Activated CD4-positive, alpha-beta T cell treated with anti-CD3 and anti-CD28 coated beads, Interleukin-2, amount 50 U/mL, for 1 hour (primary cell): ENCODE measurements at places on chromosomes 12 and 14.

- DNase-seq, result no peak
Observed at GRCh38 chr12:45368841-45369489, 153.1 kb downstream of the ANO6 start.

GRCh38 chr12:72011374-72011773 is 72.7 kb downstream of the TPH2 start:
- no peak for DNase-seq

- DNase-seq, result no peak
Observed at GRCh38 chr14:38387821-38388220, 131.9 kb upstream of the CLEC14A start.

DNA sequence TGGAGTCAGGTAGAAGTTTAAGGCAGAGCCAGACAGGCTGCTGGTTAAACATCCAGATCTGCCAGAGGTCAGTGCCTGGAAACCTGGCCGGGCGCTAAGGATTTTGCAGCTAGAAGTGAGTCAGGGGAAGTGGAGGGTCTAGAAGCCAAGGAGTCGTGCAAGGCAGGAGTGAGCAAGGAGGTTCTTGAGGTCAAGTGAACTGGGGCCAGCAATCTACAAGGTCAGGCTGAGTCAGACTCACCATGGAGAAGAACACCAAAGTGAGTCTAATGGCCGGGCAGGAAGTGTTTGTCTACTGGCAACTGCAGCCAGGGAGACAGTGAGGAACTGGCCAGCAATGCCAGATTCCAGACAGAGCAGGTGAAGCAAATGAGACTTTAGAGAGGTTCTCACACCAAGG is 628.2 kb downstream of the ETNK1 start:
- no peak for DNase-seq

DNA sequence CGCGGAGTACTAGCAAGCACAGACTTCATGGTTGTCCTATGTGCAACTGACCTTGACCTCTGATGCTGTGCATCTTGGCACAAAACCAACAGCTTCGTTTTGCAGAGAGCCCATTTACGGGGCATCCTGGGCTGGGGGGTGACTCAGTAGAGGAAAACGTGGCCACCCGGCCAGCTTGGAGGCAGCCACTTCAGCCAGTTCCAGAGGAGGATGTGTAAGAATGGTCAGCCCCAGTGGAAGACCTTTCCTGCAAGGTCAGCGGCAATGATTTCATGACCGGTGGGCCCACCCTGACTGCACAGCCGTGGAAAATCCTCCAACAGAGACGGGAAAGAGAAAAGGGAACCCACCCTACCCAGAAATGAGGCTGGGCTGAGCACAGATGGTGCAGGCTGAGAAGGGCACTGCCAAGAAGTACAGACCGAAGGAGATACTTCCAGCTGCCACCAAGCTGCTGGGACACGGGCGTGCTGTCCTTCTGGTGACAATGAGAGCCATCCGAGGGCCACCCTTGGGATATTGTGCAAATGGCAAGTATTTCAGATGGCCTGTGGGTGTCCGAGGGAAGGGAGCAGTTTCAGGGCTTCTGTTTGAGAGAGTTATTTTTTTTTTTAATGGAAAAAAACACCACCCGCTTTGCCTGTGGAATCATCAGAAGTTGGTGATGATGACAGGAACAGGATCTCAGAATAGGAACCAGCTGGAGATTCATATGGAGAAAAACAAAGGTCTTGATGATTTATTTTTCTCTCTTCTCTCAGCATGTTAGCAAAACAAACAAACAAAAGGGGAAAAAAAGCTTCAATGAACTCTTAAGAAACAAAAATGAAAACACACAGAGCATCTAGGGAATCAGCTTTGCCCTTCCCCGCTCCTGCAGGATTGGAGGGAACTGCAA is 120.2 kb upstream of the RFLNA start:
- no peak for DNase-seq

GRCh38 chr12:89181271-89181920 is 170.9 kb downstream of the DUSP6 start:
- no peak for DNase-seq

GRCh38 chr14:95850429-95850828 is 26.2 kb upstream of the TUNAR start:
- DNase-seq, result no peak

GRCh38 chr12:52197371-52198231 is 5.8 kb upstream of the KRT80 start:
- no peak for DNase-seq

GRCh38 chr14:63493246-63493645 is 49.9 kb downstream of the PPP2R5E start:
- no peak for DNase-seq

DNA sequence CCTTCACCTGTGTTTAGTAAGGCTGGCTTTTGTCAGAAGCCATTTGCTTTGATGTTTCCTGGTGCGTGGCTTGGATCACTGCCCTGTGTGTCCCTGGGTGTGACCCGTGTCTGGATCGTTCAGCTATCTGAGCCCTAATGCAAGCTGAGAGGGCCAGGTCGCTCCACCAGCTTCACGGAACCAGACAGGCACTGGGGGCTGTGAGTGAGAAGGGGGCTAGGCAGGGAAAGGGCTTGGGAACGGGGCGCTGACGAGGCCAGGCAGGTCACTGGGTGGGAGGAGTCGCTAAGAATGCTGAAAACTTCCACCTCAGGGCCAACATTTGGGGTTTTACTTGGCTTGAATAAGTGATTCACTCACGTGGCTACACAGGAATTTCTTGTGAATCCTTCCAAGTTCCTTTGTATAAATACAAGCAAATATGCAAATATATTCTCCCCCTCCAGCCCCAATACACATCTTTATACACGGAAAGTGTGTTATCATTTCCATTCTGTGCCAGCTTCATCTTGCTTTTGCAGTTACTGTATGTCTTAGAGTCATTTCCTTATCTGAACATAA is 24.2 kb upstream of the MMP17 start:
- DNase-seq, result no peak

- DNase-seq, result no peak
Observed at GRCh38 chr14:78519863-78520262, 349.7 kb downstream of the NRXN3 start.

DNA sequence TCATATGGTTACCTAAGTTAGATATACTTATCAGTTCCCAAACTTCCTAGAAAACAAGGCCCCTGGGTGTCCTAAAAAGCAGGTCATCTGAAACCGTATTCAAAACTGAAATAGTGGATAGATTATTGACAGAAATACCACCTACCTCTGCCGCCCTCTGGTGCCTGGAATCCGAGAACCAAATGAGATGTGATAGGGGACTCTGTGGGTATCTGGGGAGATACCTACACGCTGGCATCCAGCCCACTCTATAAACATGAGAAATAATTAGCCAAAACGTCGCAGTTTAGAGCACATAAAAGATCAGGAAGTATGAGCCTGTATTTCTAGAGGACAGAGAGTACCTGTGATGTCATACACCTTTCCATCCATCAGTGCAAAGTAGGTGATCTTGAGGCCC is 4.4 kb downstream of the ORMDL2 start:
- no peak for DNase-seq

DNA sequence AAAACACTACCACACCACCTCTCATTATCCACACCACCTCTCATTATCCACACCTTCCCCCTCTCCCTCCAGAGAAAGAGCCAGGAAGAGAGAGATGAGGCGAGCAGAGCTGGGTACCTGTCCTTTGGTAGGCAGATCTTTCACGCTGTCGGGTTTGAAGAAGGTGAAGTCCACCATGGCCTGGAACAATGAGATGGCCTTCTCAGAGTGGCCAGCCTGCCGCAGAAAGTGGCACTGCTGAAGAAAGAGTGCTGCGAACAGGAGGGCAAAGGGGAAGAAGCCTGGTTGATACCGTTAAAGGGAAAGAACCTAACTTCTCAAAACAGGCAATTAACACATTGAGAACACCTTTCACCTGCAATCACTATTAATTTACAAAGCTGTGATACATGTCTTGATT is 30.6 kb downstream of the NRDE2 start:
- DNase-seq, result no peak

- DNase-seq, result no peak
Observed at GRCh38 chr12:128811806-128812205, 12.0 kb downstream of the SLC15A4 start.

- DNase-seq, result no peak
Observed at GRCh38 chr12:109523504-109523903, 46.1 kb downstream of the UBE3B start.

GRCh38 chr14:21231020-21231652 is 38.1 kb downstream of the HNRNPC start:
- no peak for DNase-seq

GRCh38 chr12:54980341-54980740 is 4.2 kb downstream of the TESPA1 start:
- peak; percentile 55 for DNase-seq

- DNase-seq, result no peak
Observed at GRCh38 chr14:69615496-69616407, 4.4 kb downstream of the SUSD6 start.

GRCh38 chr14:82500222-82500621 is 966.6 kb upstream of the SEL1L start:
- no peak for DNase-seq

DNA sequence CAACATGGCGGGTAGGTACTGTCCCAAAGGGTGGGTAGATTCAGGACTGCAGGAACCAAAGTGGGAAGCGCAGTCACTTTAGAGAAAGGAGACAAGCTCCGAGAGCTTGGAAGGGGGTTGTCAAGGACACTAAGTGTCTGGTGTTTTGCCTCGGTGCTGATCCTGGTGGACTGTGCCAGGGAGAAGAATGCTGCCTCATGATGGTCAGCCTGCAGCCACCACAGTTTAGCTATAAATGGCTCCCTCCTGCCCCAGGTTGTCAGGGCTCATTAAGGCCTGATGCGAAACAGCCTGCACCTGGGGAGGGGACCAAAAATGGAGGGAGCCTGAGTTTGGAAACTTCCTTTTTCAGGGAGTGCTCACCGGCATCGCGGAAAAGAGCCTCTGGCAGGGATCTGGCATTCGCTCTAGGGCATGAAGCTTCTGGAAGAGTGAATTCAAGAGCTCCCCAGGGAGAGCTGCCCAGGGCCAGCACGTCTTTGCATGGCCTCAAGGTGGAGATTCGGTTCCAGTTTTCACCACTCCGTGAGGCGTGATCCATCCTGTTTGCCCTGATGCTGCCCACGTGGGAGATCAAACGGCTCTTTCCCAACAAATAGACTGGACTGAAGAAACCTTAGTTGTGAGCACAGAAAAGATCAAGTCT is 164.0 kb downstream of the FOXN3 start:
- no peak for DNase-seq

GRCh38 chr12:114218136-114218535 is 187.8 kb downstream of the TBX5 start:
- no peak for DNase-seq

DNA sequence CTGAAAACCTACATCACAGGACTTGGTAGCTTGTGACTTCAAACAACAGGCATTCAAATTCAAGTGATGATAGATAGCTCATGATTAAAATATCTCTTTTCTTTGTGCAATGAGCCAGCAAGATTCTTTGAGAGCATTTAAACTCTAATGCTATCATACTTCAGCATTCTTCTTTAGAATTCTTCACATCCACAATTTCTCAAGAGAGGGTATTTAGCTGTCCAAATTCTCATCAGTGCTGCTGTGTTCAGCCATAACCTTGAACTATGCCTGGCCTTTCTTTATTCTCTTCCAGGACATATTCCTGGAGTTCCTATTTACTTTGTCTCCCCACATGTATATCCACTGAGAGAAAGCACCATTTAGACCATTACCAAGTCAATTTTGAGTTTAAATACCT is 321.1 kb downstream of the EGLN3 start:
- no peak for DNase-seq

GRCh38 chr12:11812586-11813437 is 163.3 kb downstream of the ETV6 start:
- DNase-seq, result peak; percentile 9

DNA sequence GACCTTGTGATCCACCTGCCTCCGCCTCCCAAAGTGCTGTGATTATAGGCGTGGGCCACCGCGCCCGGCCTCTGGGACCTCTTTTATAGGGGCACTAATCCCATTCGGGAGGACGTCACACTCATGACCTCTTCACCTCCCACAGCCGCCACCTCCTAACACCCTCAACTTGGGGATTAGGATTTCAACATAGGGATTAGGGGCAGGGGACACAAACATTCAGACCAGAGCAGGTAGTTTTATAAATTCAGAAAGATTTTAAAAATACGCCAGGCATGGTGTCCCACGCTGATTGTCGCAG is 49.4 kb downstream of the TPCN1 start:
- DNase-seq, result no peak

GRCh38 chr14:59301354-59301753 is 112.9 kb downstream of the DAAM1 start:
- DNase-seq, result no peak

GRCh38 chr12:65876898-65877721 is 52.8 kb downstream of the HMGA2 start:
- DNase-seq, result no peak

DNA sequence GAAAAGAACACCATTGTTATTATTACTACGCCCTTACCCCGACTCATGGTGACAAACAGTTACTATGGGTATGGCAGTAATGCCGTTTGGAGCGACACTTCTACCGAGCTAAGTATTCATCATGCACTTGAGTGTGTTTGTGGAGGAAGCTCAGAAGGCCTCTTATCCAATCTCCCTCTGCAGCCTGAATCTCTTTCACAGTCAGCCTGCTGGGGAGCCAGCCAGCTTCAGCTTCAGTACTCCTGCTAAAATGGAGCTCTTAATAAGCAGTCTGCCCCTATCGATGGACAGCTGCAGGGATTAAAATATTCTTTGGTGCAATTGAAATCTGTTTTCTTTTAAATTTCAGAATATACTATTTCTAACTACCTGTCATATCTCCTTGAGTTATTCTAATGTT is 24.7 kb upstream of the ATP5MC2 start:
- no peak for DNase-seq

DNA sequence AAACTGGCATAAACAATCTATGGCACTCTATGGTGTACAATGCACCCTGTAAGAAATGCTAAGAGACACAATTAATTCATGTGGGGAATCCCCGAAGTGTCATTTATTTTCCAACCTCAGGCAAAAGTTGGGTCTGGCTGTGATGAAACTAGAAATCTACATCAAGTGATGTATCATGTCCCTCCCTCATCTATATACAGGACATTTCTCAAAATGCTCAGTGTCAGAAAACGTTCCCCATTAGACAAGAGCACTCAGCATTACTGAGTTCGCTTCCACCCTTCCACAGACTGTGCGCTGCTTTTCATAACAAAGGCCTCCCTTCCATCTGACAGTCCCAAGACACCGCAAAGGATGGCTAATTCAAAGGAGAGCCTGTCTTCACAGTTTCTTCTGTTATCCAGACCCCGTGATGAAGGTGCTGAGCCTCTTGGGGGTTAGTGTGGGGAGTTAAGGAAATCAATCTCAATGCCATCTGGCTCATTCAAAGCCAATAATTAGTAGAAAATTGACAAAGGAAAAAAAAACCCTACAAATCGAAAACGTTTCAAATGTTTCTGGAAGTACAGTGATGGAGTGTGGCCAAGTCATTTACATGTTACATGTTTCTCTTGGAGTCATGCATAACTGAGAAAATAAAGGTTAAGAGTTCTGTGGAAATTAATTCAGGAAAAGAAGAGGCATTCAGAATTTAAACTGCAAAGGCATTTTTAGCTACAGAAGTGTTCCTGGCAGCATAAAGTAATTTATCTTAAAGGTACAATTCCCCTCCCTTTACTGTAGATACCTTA is 7.5 kb downstream of the CCDC88C start:
- no peak for DNase-seq

GRCh38 chr12:6773590-6774351 is 1.5 kb downstream of the LAG3 start:
- DNase-seq, result no peak
